Suppressor macrophage (primary cell): ENCODE measurements at places on chromosomes 13 and 19.

DNA sequence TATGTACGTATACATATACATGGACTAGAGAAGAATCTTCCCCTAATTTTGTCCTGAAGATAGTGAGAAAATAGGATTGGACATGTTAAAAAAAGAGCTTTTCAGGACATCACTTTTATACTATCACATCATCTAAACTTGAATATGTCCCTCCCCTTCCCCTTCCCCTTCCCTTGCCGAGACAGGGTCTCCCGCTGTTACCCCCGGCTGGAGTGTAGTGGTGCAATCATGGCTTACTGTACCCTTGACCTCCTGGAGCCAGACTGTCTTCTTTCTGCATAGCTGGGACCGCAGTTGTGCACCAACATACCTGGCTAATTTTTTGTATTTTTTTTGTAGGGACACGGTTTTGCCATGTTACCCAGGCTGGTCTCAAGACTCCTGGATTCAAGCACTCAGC lies 6.6 kb downstream of the HNRNPM start:
- no peak for DNase-seq

DNA sequence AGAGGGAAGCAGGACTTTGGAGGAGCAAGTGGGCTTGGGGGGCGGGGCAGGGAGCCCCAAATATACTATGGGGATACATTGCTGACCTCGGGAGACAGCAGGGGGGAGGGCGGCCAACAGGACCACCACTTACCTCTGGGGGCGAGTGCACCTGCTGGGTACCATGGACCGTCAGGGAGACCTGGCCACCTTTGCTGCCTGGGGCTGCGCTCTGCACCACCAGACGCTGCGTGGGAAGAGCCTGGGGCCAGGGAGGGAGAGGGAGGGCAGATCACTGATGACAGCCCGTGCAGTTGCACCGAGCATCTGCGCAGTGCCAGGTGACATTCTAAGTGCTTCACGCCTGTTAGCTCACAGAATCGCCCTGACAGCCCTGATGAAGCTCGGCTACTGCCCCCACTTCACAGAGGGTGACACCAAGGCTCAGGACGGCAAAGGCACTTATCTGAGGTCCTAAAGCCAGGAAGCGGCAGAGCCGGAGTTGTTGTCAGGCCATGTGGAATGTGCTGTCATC lies 24.1 kb downstream of the RFX1 start:
- DNase-seq: no peak

- no peak for DNase-seq
Observed at GRCh38 chr13:111241862-111242261, 78.6 kb upstream of the TEX29 start.

DNA sequence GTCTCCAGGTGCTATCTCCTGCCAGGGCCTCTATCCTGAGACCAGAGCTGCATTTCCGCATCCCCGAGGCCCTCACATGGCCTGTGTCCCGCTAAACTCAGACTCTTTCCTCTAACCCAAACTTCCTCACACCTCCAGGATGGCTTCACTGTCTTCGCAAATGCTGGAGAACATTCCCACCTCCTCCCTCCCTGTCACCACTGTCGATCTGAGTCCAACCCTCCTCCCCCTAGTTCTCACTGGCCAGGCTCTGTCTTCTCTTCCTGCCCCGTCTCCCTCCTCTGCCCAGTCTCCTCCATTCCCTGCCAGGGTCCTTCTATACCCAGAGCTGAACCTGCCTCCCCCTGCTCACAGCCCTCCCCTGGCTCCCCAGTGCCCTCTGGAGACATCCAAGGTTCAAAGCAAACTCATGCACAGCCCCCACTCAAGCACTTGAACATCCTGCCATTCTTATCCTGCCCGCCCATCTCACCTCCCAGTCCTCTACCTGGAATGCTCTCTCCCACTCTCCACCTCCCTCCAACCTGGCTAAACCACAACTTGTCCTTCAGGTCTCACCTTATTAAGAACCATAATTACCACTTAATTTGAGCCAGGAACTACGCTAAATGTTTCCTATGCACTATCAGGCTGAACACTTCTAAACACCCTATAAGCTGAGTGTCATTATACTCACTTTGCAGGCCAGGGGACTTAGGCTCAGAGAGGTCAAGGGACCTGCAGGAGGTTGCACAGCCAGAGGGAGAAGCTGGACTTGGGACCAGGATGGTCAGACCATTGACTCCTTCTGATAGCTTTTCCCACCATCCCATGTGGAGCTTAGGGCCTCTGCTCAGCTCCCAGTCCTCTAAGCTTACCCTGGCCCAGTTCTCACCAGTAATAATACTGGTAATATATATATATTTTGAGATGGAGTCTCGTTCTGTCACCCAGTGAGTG lies 961 bp upstream of the VSIG10L start:
- no peak for DNase-seq

DNA sequence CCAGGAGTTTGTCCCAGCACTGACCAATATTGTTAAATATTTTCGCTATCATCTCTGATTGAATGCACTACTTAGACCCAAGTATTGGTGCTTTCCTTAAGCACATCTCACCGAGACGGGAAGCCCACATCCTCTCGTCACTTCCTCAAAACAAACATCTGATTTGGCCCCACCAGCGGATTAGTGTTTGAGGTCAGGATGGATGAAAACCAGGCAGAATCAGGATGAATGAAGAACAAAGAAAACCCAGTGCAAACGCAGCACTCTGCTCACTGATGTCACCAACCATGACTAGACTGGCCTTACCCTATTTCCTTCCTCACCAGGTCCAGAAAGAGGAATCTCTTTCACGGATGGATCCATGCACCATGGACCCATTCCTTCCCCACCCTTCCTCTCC lies 6.0 kb downstream of the PLAUR start:
- DNase-seq: peak; percentile 77

- DNase-seq: no peak
Observed at GRCh38 chr13:30746791-30747190, 11.4 kb downstream of the ALOX5AP start.

GRCh38 chr19:56476651-56477428 lies at the start of gene ZNF667:
ZNF667 (minus strand) TSS chr19:56477345; CDS start chr19:56462370, 14,975 bp downstream.
- DNase-seq: peak; percentile 61

DNA sequence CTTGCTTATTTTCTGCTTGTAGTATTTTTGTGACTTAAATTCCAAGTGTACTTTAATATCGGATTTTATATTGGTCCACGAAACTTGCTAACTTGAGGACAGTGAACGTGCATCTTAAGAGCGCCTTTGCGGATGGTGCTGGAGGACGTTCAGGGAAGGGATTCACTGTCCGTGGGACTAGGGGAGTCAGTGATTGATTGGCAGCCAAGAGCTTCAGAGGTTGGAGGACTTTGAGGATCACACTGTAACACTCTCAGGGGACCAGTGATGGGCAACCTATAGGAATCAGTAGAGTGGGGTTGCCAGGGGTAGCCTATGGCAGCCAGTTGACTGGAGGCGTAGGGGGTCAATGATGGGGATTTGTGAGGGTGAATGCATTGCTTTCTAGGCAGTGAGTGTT lies 516 bp downstream of the ZNF175 start:
- peak; percentile 12 for DNase-seq

DNA sequence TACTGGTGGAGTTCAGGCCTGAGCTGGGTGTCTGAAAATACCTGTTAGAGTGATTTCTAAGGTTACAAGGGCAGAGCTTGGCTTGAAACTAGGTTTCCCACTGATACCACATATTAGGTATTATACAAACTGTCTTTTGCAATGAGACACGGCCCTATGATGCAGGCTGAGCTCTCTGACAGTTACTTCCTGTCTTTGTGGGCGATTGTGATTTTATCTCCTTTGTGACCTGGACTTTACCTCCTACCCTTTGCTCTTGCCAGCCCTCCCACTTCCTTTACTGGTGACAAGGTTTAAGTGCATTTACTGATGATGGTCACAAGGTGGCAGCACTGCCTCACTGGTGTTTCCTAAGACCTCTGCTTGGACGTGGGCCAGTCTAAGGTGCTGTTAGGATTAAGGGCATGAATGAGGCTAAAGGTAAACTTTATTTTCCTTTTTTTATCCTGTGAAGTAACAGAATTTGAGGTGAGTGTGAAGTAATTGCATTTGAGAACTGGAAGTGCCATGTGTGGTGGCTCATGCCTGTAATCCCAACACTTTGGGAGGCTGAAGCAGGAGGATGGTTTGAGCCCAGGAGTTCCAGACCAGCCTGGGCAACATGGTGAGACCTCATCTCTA lies 7.7 kb upstream of the CXCL17 start:
- peak; percentile 90 for DNase-seq

- DNase-seq: no peak
Observed at GRCh38 chr19:38210458-38210987, 13.5 kb downstream of the DPF1 start.

DNA sequence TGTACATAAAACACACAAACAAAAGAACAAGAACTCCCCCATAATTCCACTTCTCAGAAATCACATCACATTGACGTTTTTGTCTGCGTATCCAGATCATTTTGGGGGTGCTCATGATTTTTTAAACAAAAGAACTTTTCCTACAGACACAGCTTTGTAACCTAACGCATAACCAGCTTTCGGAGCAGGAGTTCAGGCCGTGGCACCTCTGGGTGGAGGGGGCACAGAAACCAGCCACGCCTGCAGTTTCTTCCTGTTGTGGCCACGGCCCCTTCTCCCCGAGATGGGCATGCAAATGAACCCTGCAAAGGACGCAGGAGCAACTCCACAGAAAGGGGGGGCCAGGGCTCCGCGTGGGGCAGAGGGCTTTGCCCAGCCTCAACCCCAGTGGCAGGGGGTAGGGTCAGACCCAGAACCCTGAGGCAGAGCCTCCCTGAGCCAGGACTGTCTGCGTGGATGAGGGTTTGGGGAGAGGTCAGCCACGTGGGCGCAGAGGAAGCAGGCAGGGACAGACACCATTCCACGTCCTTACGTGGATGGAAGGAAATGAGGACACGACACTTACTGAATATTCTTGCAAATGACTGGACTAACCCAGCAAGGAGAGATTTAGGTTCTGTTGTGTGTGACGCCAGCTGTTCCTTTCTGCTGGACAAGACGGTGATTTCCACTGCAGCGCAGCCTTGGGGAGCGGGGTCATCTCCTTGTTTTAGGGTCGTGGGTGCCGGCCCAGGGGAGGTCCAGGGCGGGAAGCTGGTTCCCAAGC lies 64.4 kb downstream of the RASA3 start:
- DNase-seq: peak; percentile 48

- DNase-seq: no peak
Observed at GRCh38 chr19:6239401-6239844, 40.4 kb downstream of the MLLT1 start.

DNA sequence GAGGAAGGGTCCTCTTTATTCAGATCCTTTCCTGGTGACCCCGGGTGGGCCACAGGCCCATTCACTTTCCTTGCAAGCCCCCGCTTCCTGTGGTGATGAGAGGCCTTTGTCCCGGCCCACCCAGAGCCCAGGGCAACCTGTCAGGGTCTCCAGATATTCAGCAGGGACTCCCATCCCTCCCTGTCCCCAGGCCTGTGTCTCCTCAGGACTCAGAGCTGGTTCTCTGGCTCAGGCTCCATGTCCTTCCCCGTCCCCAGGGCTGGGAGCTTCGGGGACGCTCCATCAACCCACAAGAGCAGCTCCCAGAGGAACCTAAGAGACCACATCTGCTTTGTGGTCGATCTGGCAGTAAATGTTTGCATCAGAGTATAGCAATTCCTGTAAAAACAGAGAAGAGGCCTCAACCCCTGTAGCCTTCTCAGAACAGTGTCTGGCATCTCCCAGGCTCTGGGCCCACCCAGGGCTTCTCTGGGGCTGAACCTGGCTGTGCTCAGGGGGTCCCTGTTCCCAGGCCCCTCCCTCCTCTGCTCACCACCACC lies 7.8 kb downstream of the CEACAM4 start:
- DNase-seq: peak; percentile 62

DNA sequence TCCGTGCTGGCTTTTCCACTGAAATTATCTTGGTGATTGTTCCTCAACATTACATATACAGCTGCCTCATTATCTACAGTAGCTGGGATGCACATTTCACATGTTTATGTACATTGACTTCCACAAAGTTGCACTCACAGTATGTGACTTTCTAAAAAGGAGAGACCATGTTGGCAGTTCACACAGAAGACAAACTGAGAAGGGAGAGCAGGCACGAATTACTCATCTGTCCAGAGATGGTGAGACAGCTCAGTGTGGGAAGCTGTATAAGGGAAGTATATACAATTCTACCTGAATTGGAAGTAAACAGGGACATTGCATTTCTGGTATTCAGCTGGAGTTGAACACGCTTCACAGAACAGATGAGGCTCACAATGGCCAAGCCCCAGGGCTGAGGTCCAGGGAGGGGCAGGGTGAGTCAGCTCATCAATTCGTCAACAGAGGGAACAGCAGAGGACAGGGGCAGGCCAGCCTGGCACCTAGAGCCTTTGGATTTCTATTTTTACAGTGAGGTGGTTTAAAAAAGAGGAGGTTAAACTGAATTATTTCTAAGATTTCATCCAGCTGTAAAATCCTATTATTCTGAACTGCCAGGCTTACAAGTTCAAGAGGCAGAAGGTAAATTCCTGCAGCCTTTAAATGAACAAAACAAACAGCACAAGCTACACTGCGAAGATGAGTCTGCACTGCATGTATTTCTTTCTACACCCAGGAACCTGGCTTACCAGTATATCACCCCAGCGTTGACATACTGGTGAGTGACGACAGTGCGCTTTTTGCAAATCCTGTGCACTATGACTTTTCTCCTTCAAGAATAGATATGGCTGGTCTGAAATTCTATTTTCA lies 9.8 kb downstream of the PARP4 start:
- DNase-seq: peak; percentile 20

DNA sequence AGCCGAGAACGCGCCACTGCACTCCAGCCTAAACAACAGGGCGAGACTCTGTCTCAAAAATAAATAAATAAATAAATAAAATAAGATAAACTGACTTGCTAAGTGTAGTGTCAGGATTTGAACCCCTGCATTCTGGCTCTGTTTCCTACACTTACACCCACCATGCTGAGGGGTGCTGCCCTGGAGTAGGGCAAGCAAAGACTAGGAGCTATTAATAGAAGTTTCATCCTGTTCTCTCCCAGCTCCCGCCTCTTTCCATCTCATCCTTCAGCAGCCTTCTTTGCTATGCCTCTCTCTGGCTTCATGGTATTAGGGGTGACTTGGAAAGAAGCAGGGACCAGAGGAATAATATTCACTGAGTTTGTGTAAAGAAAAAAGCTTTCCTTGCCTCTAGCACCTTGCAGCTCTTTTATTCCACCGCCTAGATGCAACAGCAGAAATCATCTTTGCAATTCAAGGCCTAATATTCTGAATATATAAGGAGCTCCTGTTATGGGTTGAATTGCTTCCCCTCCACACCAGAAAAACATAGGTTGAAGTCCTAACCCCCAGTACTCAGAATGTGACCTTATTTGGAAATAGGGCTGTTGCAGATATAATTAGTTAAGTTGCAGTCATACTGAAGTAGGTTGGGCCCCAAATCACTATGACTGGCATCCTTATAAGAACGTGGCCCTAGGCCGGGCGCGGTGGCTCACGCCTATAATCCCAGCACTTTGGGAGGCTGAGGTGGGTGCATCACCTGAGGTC lies 8.7 kb upstream of the PLAUR start:
- no peak for DNase-seq

- peak; percentile 36 for DNase-seq
Observed at GRCh38 chr19:53102756-53103233, 427 bp downstream of the ZNF160 start.

DNA sequence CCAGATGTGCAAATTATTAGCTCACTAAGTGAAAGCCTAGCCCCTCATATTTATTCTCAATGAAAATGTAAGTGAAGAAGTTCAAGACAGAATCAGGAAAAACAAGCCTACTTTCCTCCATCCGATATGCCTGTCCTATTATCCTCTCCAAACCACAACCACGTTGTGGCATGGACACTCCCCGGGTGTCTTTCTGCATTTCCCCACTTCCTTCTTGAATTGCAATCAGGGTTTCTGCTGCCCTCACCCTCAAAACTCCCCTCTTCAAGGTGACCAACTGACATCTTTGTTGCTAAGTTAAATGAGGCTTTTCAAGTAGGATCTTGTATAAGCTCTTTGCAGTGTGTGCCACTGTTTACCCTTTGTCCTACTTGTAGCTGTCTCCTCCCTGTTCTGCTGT lies 11.8 kb downstream of the SLC25A30 start:
- no peak for DNase-seq
